ENCODE measurements at places on chromosomes 2 and 18. TPM values are rescaled to one million over a fixed set of nuclear protein-coding genes. Genes with fewer than 3 reads are reported as not detected.

Gene NMS
- not detected for total RNA-seq

Gene TMEM247
- not detected for total RNA-seq

Gene FSIP2
- total RNA-seq = 19.4 TPM

Gene CNGA3
- total RNA-seq = 5.3 TPM

Gene POTEE
- 3.3 TPM for total RNA-seq

Gene CYS1
- total RNA-seq = 2.5 TPM

- no peak for DNase-seq
These were observed 128.3 kb downstream of the CYRIA start for GRCh38 chr2:16537347-16537746.

DNA sequence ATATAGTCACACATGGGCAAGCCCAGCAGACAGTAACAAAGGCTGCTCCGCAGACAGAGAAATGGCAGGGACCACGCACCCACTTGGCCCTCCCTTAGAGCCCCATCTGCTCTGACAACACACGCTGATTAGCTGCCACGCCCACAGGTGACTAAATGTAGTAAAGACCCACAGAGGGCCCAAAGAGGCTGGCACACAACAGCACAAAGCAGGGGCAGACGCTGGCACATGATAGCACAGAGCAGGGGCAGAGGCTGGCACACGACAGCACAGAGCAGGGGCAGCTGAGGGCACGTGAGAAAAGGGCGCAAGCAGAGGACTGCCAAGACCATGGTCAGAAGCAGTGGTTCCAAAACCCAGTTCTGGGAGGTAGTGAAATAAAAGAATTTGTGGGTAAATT, 10.6 kb downstream of the AFG3L2 start:
- no peak for DNase-seq

GRCh38 chr2:200168641-200169555, 137.6 kb upstream of the SPATS2L start:
- no peak for DNase-seq

- no peak for DNase-seq
These were observed 109.0 kb downstream of the LAMA3 start for GRCh38 chr18:23798249-23798648.

- DNase-seq = no peak
These were observed 86.9 kb downstream of the ZFP36L2 start for GRCh38 chr2:43139501-43139900.

DNA sequence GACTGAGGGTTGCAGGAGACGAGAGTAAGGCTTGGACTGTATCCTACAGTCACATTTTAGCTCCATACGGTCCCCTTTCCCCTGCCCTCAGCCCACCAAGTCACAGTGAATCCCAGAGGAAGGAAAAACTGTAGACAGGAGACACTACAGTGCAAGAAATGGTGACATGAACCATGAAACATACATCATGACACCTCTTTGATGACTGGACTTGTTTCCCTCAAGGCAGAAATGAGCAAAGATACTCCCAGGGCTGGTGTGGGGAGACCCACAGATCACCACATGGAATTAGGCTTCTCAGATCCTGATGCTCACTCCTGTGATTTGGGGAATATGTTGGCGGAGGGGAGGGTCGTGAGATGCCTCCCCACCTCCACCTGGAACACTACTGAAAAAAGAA, 48.2 kb upstream of the SPP2 start:
- no peak for DNase-seq

DNA sequence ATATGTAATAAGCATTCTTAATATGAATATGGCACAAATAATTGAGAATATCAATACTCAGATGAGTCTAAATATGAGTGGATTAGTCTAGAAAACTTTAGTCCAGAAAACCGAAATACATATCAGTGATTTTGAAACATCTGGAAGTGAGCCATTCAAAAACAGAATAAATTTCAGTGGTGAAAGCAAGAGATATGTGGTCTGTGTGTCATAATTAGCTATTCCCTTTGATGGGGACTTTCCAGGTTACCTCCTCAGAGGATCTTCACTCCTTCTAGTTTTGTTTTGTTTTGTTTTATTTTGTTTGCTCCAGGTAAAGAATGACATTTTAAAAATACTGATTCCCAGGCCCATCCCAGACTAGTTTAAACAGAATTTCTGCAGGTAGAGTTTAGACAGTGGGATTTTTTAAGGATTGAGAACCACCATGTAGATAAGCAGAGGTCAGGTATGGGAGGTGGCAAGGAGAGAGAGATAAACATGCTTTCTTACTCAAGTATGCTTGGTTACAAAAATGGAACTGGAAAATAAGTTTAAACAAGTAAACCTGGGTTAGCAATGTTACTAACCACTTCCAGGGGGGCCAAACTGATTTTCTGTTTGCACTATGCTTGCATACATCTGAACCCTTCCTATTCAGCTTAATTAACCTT, 70.7 kb downstream of the NABP1 start:
- DNase-seq = no peak

DNA sequence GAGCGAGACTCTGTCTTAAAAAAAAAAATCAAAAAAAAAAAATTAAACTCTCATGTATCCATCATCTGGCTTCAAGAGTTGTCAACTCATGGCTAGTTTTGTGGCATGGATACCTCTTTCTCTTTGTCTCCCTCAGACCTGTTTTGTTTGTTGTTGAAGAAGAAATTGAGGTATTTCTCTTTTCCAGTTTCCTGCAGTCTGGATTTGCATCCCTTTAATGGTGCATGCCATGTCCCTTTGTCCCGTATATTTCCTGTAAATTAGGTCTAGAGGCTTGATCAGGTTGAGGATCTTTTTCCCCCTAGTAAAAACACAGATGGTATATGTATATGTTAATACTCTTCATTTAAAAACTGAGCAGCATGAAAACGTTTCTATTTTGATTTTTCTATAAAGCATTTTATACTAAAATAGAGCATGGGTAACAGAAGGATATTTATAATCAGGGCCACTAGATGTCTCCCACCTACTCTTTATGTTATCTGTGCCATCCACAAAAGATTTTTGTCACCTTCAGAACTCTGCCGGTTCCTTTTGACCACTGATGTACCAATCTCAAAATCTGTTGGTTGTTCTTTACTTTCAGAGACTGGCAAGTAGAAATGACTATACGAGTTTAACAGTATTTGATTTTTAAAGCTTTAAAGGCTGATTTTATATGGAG, 80.1 kb downstream of the GALNT1 start:
- no peak for DNase-seq

GRCh38 chr2:206635015-206635414, 7.3 kb upstream of the FAM237A start:
- DNase-seq = no peak

DNA sequence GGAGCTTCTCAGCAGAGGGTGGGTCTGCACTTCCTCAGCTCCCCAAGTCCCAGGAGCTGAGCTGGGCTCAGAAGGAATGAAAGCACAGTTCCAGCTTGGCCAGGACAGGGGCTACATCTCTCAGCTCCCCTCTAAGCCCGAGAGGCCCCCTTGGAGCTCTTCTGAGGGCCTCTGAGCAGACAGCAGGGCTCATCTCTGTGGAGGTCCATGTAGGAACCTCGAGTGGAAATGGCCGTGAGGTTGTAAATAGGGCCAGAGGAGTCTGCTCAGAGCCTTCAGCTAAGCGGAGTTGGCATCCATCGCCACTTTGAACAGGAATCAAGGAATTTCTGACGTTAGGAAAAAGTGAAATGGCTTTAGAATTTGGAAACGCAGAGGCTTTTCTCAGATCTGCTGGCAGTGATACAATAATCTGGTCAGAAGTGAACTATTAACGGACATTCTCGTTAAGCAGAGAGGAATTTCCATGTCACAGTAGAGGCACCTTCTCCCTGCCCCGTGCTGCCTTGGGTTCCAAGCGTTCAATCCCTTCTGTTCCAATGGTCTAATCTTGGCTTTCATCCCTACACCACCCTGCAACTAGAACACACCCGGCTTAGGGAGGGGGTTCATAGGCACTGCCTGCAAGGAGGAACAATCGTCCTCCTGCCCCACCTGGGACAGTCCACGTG, 213.9 kb downstream of the NDUFA10 start:
- DNase-seq = no peak

DNA sequence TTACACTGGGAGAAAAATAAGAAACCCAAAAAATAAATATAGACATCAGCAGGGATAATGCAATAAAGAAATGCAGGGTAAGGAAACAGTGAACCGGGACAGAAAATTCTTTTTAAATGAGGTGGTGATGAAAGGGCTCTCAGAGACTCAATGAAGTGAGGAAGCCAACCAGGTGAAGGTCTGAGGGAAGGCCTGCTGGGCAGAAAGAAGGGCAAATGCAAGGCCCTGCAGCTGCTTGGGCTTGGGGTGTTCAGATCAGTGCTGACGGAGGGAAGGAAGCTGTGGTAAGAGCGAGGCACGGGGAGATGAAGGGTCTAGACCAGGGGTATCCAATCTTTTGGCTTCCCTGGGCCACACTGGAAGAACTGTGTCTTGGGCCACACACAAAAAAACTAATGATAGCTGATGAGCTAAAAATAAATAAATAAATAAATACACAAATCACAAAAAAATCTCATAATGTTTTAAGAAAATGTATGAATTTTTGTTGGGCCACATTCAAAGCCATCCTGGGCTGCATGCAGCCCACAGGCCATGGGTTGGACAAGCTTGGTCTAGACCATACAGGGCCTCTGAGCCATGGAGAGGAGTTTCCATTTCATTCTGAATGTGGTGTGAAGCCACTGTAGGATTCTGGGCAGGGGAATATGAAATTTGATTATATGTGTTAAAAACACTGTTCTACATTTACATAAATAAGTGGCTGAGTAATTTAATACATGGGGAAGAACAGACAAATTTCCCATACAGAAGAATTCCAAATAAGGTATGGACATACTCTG, 96.3 kb upstream of the DNMT3A start:
- DNase-seq = no peak

DNA sequence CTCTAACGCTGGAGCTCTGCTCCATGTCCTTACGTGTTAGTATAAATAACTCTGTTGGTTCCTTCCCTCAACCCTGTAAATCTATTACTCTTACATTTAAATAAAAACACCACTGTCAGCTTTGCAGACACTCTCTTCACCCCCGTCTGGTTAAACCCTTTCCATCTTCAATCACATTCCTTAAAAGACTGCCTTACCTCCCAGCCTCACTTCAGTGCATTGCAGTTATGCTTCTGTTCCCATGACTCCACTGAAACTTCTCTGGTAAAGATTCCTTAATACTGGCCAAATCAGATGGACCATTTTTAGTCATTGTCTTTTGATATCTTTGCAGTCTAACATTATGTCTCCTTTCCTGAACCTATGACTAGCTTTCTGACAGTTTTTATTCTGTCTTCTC, 61.7 kb downstream of the EML4 start:
- no peak for DNase-seq

DNA sequence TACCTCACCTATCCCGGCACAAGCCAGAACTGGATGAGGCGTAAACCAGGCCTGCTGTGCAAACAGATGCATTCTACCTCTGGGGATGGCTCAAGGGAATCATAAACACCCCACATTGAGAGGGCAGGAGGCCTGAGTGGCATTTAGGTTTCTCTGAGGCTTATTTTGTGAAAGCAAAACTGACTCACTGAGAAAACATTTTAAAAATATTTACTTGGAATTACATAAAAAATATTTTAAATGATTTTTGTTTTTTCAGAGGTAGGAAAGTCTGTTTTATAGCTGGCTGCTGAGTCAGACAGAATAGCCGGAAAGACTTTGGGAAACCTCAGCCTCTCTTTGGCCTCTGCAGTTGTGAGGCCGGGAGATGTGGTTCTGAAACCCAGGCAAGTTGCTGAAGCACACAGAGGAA, 244.1 kb downstream of the NCKAP5 start:
- DNase-seq = no peak

DNA sequence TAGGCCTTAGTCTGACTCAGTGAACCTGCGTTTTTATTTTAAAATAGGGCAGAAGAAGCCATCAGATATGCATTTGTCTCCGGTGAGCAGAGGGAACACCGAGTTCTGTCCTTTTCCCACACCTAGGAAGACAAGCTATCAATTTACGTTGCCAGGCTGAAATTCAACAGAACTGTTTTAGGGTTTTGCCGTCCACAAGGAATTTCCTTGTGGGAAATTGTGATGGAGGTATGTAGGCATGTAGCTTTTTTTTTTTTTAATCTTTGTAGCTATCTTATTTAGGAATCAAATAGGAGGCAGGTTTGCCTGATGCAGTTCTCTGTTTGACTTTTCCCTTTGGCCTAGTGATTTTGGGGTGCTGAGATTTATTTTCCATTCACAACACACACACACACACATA, 62.0 kb upstream of the ASAP2 start:
- no peak for DNase-seq

DNA sequence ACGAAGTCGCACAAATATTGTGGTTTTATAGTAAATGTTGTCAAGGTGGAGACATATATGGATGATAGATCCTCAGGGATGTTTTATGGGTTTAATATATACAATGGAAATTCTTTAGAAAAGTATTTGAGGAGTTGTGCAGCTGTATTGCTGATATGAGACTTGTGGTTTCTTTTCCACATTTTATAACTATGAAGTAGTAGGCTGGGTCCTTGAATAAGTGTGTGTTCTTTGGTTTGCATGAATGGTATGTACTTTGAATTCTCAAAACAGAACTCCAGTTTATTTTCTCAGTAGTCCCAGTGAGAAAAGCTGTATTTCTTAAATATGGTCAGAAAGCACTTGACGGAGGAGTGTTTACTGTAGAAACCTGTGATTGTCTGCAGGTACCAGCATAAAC, 42.4 kb downstream of the PLCL1 start:
- DNase-seq = no peak

DNA sequence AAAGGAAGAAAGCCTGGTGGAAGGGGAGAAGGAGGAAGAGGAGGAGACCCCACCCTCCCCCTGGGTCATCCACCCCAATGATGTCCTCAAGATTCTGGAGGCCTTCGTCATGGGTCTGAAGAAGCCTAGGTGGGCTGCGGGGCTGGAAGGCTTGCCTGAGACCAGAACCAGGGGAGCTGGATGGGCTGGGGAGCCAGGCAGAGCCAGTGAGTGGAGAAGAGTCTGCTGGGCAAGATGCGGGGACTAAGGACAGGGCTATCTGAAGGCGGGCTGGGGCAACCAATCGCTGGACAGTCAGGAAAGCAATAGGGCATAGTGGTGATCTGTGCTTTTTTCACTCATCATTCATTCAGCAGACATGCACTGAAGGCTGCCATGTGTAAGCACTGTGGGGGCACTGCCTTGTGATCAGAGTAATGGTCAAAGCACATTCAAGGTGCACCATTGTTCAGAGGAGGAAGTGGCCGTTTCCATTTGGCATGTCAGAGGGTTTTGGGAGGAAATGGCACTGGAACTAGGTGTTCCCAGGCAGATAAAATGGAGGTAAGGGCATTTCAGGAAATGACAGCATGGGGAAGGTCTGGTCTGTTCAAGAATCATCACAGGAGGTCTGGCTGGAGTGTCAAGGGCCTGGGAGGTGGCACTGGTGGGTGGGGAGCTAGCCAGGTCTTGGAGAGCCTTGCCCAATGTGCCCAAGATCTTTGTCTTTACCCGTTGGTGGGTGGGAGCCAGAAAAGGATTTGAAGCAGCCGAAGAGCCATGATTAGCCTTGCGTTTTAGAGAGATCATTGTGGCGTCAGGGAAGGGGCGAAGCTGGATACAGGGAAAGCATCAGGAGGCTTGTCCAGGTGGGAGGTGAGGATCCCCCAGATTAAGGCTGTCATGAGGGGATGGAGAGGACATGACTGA, 24.2 kb downstream of the OTOF start:
- DNase-seq = no peak

GRCh38 chr2:217905896-217906295, 96.9 kb downstream of the TNS1 start:
- DNase-seq = no peak

GRCh38 chr2:218569038-218569431, 396 bp downstream of the CNOT9 start:
- DNase-seq = peak; percentile 43

All from progenitor cell of endocrine pancreas (in vitro differentiated cells).